ENCODE measurements at places on chromosomes 11 and 22.

GRCh38 chr11:1435820-1436467, 46.2 kb downstream of the BRSK2 start:
- DNase-seq: no peak

DNA sequence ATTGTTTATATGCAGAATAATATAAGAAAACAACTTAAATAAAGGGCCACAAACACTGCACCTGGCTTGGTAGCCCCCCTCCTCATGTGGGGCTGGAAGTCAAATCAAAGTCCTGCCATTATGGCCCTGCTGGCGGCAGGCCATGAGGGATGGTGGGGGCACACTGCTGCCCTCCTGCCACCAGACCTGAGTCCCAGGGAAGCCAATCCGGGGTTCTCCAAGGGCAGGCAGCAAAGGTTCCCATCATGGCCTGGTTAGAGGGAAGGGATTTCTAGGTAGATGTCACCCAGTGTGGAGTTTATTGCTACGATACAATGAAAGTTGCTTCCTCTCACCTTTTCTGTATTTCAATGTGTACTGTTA, 39.1 kb downstream of the C11orf58 start:
- DNase-seq: no peak

DNA sequence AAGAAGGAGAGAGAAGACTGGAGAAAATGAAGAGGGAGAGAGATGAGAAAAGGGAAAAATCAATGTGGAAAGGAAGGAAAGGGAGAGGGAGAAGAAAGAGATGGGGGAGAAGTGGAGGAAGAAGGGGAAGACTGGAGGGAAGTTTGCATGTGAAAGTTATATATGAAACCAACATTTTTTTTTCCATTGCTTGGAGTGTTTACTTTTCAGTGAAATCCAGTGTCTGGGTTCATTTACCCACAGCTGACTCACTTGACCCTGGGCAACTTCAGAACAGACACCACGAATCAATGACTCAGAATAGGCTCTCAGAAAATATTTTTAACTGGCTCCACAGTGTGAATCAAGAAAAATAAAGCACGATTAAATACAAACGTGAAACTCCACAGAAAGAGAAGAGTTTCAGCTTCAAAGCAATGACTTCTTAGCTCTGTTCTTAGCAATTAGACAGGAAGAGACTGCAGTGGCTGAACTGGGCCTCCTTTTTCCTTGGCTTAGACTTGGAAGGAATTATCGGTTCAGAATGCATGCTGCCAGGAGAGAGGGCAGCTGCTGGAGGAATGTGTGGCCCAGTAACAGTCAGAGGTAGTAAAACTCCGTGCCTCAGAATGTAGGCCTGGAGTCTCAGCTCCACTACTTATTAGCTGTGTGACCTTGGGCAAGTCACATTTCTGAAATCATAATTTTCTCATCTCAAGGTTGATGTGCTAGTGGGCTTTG, 237.5 kb downstream of the MIAT start:
- no peak for DNase-seq

- DNase-seq: no peak
Observed at GRCh38 chr22:28884747-28885350, 1.5 kb downstream of the ZNRF3 start.

- DNase-seq: no peak
Observed at GRCh38 chr22:43201486-43202219, 14.7 kb upstream of the TTLL12 start.

- DNase-seq: no peak
Observed at GRCh38 chr22:20117633-20118299, 740 bp upstream of the TRMT2A start.
